ENCODE measurements at places on chromosomes 2 and 18.

DNA sequence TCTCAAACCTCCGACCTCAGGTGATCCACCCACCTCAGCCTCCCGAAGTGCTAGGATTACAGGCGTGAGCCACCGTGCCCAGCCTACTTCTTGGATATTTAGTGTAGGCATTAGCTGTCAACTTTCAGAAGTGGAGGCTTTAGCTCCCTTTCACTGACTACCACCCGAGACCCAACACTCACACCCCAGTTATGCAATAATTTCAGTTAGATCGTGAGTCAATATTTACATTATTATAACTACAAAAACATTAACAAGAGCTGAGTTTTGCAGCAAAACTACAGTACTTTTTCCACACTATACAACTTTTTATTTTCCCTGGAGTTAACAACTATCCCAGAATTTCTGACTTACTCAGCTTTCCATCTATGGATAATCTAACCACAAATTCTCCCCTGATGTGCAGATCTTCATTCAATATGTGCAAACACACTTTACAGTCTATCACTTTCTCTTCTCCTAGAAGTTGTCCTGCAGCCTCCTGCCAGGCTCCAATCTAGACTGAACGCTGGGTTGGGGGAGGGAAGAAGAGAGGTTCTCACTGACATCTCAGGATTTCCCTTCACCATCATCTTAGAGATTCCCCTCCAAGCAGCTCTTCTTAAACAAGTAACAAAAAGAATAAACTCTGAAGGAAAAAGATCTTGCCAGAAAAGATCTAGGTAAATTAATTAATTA, 10.1 kb downstream of the TBC1D8 start:
- DNase-seq: no peak

DNA sequence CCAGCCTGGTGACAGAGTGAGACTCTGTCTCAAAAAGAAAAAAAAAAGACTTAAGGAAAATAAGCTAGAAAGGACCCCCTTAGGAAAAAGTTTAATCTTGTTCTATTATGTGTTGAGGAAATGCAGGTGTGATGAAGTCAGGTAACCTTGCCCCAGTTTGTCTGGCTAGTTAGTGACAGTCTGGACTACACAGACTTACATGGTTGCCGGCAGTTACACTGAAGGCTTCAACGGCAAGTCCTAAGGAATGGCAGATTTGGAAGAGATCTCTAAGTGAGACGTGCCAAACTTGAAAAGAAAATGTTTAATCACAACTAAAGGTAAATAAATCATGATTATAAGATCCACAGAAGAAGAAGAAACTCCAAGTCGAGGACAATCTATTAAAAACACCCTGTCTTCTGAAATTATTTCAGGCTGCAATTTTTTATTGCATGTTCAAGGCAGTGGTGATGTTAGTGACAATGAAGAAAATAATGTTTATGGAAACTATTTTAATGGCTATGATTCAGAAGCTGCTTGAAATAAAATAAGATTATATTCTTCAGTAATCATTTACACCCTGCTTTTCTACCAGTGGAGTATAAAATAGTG, 84.2 kb downstream of the TTC27 start:
- DNase-seq: no peak

DNA sequence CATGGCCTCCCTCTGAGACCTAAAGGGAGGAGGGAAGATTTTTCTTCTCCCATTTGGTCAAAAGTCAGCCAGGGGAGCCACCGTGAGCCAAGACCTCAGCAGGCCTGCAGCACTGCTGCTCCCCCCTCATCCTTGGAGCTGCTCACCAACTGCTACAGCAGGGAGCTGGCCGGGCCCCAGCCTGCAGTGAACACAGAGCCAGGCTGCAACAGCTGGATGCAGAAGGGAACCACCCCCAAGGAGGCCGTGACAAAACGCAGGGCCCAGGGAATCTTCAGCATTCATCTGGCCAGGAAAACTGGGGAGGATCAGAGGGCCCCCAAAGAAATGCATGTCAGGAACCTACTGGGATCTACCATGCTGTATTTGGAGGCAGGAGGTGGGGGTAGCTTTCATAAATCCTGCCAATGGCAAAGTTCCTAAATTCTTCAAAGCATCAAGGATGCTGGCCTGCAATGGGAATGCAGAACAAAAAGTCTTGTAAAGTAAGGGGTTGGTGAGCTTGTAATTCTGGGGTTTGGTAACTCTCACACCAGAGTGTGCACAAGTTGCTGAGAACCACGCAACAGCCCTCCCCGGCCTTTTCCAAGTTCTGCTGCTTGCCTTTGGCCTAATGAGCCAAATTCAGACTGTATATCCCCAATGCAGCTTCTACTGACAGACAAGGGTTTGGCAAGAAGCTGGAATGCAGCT, 61.0 kb downstream of the CACNB4 start:
- DNase-seq: no peak

DNA sequence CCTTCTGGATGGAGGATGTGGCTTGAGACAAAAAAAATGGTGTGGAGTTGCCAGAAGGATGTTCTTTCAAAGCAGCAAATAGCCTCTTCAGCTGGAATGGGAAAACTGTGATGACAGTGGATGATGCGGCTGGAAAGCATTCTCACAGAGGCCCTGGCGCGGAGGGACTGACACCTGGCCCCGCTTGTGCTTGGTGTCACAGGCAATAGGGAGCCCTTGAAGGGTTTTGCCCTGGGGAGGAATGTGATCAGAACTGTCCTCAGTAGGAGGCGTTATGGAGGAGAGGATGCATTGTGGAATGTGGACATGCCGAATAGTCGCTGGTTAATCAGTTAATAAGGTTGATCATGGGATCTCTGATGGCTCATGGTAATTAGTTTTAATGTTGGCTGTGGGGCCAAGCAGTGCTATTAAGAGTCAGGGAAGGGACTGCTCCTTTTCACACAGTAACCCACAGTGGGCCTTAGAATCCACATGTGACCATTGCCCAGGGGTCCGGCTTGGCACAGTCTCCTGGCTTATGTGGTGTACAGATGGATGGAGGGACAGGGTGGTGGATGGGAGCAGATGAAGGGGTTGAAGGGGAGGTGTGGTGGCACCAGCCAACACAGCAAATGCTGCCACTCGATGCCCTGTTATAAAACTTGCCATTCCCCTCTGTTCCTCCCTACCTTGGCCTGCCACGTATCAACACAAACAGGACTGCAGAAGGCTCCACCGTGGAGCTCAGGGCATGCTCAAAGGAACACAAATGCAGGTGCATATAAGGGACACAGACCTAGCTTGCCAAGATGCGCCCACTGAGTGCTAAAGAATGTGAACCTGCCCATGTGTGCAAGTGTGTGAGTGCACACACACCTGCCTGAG, 71.7 kb downstream of the CIB4 start:
- no peak for DNase-seq

DNA sequence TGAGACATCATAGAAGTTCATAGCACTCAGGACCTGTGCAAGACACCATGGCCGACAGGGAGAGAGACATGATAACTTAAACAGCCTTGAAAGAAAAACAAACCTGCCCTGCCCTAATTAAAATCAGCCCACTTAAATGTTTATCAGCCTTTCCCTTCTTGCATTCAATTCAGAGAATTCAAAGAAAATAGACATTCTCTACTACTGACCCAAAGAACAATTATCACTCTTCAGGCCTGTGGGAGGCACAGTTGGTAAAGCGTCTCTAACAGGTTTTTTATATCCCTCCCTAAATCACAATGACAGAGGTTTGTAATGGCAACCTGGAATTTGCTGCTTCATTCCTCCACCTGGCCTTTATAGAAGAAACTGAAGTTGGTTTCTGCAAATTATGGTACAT, 1.7 kb downstream of the CDK15 start:
- no peak for DNase-seq

DNA sequence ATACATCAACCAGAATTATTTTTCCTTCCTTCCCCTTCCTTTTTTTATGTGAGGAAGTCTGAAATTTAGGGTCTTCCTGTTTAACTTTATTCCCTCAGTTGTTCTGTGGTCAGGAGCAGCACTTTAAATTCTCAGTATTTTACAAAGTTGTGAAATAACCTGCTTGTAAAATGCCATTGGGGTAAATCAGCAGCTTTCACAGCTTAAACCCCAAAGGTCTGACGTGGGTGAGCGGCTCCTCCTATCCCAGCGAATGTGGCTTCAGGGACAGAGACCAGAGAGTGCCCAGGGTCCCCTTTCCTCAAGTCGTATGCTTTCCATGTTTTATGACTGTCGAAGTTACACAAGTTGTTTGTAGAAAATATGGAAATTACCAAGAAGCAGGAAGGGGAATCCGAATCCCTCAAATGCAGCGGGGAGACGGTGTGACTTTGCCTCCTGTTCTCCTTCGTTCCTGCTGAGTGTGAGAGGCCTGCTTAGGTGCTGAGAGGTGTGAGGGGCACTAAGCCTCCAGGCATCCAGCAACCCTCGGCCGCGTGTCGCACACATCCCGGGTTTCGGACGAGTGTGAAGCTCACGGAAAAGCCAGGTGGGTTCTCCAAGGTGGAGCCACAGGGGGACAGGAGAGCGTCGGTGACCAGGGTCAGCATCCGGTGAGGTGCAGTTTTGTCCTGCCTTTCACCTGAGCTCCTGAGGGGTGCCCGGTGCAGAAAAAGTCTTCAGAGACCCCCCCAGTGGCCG, 10.8 kb upstream of the KCNG2 start:
- DNase-seq: no peak

DNA sequence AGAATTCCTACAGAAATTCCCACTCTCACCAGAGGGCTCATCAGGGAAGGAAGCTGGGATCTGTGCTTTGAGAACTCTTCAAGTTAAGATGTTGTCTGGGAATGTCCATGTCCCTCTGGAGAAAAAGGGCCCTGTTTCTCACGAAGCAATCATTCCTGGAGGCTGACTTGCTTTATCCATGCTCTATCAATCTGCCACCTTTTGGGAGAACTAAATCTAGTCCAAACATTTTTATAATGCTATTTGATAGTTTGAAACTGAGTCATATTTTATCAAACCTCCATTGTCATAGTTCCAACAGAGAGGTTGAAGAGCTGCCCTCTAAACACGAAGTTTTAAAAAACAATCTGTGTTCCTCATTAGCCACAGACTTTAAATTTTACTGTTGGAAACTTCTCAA, 219.2 kb downstream of the MTX2 start:
- DNase-seq: no peak

- no peak for DNase-seq
Measured at GRCh38 chr2:37851428-37851827, 73.7 kb upstream of the RMDN2 start.

DNA sequence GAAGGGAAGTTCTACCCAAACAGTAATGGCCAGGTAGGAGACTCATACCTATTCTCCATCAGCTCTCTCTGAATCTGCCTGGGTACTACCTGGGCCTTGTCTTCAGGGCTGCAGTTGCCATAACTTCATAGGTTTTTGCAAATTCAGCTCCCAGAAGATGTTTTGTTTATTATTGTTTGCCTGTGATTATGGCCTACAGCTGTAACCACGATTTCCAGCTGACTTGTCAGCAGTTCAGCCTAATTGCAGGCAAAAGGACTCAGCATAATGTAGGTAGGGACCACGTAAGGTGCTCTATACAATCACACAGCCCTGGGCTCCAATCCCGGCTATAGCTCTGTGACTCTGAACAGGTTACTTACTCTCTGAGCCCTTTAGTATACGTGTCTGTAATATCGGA, 187.0 kb upstream of the FN1 start:
- no peak for DNase-seq

- DNase-seq: no peak
Measured at GRCh38 chr18:13407484-13407883, 188.9 kb downstream of the LDLRAD4 start.

DNA sequence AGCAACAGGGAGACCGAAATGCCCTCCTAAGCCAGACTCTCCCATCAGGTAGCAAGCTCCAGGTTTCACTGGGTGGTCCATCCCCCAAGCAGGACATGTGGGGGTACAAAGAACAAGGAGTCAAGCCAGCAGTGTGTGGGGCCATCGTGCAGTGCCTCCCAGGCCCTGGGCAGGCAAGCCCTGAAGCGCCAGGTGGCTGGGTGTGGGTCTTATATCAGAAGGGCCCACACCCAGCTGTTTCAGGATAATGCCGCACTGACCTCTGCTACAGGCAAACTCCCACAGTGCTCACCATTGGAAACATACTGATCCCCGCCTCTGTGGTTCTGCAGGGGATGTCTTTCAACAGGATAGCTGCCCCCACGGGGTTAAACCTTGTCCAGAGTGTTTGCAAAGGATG, 174.2 kb upstream of the SMAD2 start:
- DNase-seq: no peak

DNA sequence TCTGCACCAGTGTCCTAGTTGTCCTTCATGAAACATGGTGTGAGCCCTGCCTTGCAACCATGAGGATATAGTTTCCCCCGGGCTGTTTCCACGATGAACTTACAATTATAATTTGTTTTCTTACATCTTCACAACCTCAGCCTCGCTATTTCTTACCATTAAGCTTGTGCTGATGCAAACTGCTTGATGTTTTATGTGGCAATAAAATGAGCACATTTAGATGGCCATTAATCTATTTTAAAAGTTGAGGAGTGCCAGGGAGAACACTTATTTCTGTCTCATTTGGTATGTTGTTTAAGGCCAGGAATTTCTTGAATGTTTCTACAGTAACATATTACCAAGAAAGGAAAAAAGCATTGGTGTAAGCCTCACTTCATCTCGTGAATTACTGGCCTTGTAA, 214.5 kb upstream of the SLC8A1 start:
- DNase-seq: no peak

DNA sequence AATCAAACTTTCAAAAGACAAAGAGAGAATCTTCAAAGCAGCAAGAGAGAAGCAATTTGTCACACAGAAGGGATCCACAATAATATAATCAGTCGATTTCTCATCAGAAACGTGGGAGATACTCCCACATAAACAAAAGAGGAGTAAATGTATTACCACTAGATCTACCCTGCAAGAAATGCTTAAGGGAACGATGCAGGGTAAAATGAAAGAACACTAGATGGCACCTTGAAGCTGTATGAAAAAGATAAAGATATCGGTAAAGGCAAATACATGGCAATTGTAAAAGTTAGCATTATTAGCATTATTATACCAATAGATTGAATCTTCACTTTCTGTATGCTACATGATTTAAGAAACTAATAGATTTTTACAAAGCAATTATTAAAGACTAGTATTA, 677.0 kb downstream of the SUCLG1 start:
- no peak for DNase-seq

GRCh38 chr18:9808295-9809241, 77.2 kb upstream of the TXNDC2 start:
- DNase-seq: no peak

- DNase-seq: no peak
Measured at GRCh38 chr2:217618744-217619143, 384.1 kb downstream of the TNS1 start.

DNA sequence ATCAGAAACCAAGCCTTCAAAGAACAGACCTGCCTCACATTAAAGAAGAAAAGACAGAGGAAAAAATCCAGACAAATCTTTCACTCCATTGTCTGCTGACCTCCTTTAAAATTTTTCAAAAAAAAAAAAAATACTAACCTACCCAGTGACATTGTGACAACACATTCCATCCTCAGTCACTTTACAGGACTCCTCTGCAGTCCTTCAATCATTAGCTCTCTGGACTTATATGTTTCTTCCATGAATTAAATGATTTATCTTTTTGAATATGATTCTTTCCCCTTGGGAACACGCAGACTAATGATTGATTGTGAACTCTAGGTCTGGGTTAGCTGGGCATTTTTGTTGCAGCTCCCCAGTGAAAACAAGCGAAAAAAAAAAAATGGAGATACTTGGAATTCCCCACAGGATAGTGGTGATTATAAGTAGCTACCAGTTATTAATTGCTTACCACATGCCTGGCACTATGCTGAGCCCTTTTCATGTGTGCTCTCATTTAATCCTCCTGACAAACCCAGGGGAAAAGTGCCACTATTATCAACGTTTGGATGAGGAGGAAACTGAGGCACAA, 261.3 kb upstream of the NCKAP5 start:
- DNase-seq: no peak

GRCh38 chr2:63845866-63846265, 4.2 kb downstream of the UGP2 start:
- DNase-seq: no peak

- no peak for DNase-seq
Measured at GRCh38 chr18:51051105-51051712, 21.2 kb downstream of the SMAD4 start.

Data from stimulated activated CD4-positive, alpha-beta T cell treated with anti-CD3 and anti-CD28 coated beads, Interleukin-15, amount 100 ng/mL, for 1 hour (primary cell).